Hippocampal formation (tissue), 2 donors: ENCODE measurements at places on chromosomes 3 and 15.

DNA sequence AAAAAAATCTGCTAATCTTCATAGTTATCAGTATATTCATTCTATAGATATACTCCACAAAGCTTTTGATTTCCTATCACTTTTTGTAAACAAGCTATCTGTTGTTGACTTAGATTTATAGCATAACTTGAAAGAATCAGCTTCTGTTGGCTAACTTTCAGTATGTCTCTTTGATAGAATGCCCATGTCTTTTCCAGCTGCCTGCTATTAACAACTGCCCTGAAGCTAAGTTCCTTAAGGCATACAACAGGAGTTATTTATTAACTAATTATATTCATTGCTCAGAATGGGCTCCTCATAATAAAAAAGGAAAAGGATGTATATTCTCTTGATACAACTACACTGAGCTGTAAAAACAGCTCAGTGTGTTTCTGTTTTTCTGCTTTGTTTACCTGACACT is 293.9 kb downstream of the TUSC7 start:
- no peak for DNase-seq

- DNase-seq: no peak
Measured at GRCh38 chr3:8555113-8555661, 53.6 kb downstream of the LMCD1 start.

- no peak for DNase-seq
Measured at GRCh38 chr3:43748179-43748578, 57.4 kb downstream of the ABHD5 start.

DNA sequence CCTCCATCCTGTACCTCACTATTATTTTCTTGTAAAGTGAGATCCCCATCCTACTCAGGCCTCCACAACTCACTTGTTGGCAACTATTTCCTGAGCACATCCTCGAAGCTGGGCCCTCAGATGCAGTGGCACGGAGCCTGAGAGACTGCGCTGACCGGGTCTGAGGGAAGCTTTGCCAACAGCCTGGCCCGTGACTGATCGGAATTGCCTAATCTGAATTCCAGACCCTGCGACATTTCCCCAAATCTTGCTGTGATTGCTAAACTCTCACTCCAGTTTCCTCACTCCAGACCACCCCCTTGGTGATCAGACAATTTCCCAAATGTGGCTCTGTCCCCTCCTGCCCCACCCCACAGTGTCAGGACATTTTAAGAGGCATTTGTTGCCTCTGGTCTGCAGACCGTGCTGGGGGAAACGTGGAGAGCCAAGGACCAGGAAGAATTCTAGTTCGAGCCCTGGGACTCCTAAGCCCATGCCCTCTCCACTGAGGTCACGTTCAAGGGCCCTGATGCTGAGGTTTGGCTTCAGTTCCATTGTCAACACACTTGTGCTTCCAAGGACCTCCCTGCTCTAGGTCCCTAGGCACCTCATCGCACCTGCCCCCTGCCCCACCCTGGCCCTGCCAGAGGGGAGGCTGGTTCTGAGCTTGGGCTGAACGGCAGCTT is 22.8 kb downstream of the KLHL25 start:
- no peak for DNase-seq

- DNase-seq: no peak
Measured at GRCh38 chr3:85433319-85433718, 474.5 kb downstream of the CADM2 start.

GRCh38 chr3:29410660-29411405 is 130.0 kb downstream of the RBMS3 start:
- no peak for DNase-seq

GRCh38 chr15:85792912-85793590 is 1.7 kb downstream of the KLHL25 start:
- no peak for DNase-seq

- DNase-seq: no peak
Measured at GRCh38 chr3:127165036-127165435, 27.9 kb upstream of the PRR23E start.

- DNase-seq: no peak
Measured at GRCh38 chr15:67013696-67014095, 51.7 kb upstream of the SMAD3 start.

GRCh38 chr3:89360156-89360555 is 252.7 kb downstream of the EPHA3 start:
- DNase-seq: no peak

DNA sequence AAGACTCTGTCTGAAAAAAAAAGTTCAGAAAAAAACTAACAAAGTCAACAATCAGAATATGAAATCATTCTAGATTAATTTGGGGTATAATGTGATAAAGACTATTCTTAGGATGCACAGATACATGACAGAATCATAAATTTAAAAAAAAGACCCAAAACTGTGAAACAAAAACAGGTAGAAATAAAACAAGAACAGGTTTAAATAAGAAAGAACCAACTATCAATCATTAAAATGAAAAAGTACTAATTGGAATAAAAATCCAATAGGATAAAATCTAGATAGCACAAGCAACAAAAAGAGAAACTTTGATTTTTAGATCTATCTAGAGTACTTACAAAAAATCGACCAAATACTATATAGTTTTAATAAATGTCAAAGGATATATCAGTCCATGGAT is 13.4 kb downstream of the TMEM202 start:
- no peak for DNase-seq

DNA sequence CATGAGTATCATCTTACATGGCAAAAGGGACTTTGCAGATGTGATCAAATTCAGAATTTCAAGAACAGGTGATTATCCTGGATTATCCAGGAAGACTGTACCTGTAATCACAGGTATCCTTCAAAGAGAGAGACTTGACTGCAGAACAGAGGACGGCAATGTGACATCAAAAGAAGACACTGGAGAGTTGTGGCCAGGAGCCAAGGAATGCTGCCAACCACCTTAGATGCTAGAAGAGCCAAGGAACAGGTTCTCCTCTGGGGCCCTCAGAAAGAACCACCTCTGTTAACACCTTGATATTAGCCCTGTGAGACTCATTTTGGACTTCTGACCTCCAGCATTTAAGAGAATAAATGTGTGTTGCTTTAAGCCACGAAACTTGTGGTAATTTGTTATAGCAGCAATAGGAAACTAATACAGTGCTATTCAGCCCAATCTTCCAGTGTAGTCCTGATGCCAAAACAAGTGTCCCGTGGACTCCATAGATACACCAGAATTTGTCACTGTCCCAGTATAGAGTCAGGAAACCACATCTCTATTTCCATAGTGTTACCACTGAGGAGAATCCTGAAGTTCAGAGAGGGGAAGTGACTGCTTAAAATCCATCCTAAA is 330.6 kb upstream of the TLE3 start:
- no peak for DNase-seq

DNA sequence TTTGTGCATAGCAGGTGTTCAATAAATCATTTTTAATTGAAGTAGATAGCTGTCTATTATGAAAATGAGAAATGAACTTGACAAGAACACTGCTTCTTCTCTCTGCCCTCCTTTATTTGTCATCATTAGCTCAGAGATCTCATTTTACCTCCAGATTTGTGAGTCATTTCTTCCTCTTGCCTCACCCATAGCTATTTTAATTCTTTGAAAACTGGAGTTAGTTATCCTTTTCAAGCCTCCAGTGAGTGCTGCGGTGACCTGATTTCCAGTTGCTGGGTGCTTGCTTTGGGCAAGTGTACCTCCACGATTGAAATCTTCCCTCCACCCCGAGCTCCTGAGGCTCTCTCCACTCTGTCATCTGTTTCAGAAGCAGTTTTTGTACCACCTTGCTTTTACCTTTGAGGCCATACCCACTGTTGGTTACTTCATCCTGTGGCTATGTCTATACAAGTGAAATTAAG is 114.6 kb downstream of the NFKBIZ start:
- no peak for DNase-seq

GRCh38 chr3:27387625-27388024 is 18.4 kb upstream of the NEK10 start:
- no peak for DNase-seq

GRCh38 chr3:186807231-186807630 is 949 bp upstream of the RFC4 start:
- DNase-seq: no peak

GRCh38 chr15:92586966-92587365 is 68.6 kb downstream of the FAM174B start:
- DNase-seq: no peak

- no peak for DNase-seq
Measured at GRCh38 chr3:57141719-57142410, 23.3 kb downstream of the IL17RD start.

- DNase-seq: no peak
Measured at GRCh38 chr3:172159376-172159775, 120.0 kb downstream of the FNDC3B start.

GRCh38 chr3:138412821-138413551 is 21.4 kb upstream of the ESYT3 start:
- DNase-seq: no peak

GRCh38 chr3:37093481-37093880 is 80.9 kb downstream of the LRRFIP2 start:
- no peak for DNase-seq

- DNase-seq: no peak
Measured at GRCh38 chr3:152511904-152512303, 243.2 kb downstream of the MBNL1 start.

DNA sequence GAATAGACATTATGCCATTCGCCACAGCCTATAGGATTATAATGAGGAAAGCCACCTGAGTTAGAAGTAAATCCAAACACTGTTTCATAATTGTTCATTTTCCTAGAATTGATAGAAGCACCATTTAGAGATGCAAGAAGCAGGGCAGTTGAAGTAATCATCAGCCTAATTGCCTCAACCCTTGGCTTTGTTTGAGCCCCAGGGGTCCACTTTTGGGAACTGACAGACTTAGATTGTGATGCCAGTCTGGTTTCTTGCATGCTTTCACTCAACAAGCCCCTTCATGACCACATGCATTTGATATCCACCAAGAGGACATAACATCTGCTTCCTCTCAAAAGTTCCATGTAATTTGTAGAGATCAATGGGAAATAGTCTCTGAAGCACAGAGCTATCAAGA is 97.2 kb upstream of the COL8A1 start:
- DNase-seq: no peak

DNA sequence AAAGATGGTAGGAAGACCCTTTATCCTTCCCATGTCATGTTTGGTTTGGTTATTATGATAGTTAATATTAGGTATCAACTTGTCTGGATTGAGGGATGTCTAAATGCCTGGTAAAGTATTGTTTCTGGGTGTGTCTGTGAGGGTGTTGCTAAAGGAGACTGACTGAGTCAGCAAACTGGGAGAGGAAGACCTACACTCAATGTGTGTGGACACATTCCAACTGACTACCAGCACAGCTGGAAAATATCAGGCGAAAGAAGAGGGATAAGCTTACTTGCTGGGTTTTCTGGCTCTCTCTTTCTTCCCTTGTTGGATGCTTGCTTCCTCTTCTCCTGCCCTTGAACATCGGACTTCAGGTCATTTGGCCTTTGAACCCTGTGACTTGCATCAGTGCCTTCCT is 1227.6 kb upstream of the EPHA6 start:
- no peak for DNase-seq

- DNase-seq: no peak
Measured at GRCh38 chr15:52257734-52258062, 37.9 kb downstream of the MYO5C start.

DNA sequence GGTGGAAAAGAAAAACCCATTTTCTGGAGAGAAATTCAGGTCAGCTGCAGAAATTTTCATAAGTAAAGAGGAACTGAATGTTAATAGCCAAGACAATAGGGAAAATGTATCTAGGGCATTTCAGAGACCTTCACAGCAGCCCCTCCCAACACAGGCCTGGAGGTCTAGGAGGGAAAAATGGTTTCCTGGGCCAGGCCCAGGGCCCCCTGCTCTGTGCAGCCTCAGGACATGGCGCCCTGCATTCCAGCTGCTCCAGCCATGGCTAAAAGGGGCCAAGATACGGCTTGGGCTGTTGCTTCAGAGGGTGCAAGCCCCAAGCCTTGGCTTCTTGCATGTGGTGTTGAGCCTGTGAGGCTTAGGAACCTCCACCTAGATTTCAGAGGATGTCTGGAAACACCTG is 92.2 kb downstream of the C3orf70 start:
- DNase-seq: no peak

DNA sequence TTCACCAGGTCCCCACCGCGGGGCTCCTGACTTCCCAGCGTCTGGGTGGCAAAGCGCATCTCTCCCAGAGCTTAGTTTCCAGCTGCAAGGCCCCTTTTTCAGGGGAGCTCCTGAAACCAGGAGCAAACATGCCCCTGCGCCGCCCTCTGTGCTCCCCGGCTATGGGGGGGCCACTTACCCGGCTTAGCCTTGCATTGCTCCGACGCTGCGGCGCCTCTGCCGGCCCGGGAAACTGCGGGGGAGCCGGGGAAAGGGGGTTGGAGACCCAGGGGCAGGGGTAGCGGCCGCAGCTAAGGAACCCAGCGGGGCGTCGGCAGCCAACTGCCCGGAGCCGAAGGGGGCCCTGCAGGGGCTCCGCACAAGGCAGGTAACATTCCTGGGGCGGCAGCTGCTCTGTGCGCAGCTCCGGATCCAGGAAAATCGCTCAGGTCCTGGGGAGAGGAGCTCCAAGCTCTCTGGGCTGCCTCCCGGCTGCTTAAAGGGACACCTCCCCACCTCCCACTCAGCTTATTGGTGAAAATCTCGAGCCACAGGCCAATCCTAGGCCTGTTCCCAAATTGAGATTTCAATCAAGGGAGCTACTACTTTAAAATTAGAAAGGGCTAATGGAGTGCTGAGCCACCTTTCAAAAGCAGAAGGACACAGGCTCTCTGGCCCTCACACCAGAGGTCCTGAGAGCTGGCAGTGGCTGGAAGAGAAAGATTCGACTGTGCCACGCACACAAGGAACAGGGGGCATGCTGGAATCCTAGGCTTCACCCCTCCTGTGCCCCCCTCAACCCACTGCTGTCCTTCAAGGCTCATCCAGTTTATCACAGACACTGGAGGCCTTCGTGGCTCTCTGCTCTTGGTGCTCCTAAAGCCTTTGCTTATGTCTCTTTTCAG is 42.7 kb upstream of the PRICKLE2 start:
- peak; percentile 55 for DNase-seq

GRCh38 chr3:12737833-12738232 is 21.2 kb downstream of the TMEM40 start:
- DNase-seq: no peak

DNA sequence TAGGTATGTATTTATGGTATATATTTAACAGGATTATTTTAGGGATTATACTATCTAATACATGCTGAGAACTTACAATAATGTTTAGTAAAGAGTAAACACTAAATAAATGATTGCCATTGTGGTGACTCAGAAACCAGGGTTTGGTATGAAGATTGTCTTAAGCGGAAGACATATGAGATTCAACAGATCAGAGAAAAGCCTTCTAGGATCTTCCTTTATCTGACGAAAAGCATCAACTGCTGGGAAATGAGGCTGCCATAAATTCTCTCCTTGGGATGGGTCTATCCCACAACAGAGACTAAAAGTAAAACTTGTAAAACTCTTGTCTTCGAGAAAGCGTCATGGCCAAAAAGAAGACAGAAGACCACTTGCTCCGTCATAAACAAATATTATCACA is 1352.2 kb upstream of the EPHA6 start:
- no peak for DNase-seq
